Brain (organoid and tissue), 16 donors: ENCODE measurements at places on chromosomes 4 and X.

GRCh38 chr4:181766061-181766548, 477.1 kb upstream of the TENM3 start:
- DNase-seq, result no peak

DNA sequence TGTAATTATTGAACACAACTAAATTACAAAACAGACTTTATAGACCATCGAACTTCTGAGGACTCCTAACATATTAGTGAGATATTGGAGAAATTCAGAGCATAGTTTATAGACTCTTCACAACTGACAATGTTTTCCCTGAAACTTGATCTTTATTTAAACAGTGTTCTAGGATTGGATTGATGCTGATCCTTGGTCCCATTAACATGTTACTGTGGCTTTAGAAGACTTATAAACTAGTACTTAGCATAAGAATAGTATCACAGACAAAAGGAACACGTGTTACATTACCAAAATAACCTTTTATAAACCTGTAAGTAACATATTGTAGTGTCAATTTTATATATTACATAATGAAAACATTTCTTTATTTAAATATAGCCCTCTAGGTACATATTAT, 689.6 kb downstream of the CCSER1 start:
- no peak for DNase-seq

- DNase-seq, result no peak
Observed at GRCh38 chrX:54246866-54247265, 63.8 kb upstream of the FAM120C start.

- DNase-seq, result no peak
Observed at GRCh38 chr4:117063961-117064696, 21.2 kb downstream of the TRAM1L1 start.

DNA sequence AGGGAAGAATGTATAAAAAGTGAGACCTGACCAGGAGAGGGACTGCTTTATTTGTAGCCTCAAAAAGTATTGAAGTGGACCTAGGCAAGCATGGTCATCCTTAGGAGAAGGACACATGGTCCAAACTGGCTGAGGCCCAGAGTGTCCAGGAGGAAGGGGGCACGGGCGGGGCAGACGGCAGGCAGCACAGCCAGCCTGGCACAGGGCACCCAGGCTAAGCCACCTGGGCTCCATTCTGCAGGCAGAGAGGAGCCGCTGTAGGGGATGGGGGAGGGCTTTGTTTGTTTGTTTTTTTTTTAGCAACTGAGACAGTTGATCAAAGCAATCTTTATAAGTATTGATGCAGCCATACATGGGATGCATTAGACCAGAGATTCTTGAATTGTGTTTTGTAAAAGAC, 188.6 kb downstream of the PRDM5 start:
- DNase-seq, result no peak

DNA sequence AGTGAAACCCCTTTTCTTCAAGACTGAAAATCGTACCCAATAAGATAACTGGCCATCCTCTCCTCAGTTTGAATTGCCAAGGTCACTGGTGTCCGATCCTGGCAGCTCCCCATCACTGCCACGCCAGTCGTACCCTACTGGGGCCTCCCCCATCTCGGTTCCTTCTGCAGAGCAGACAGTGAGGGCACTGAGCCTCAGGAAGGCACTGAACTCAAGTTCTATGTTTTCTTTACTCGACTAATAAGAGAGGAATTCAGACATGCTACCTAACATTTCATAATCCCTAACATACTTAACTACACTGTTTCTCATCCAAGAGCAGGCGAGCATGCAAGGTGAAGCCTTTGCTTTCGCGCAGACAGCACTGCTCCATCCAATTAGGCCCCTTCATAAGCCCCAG, 23.4 kb downstream of the ZFYVE28 start:
- DNase-seq, result no peak

DNA sequence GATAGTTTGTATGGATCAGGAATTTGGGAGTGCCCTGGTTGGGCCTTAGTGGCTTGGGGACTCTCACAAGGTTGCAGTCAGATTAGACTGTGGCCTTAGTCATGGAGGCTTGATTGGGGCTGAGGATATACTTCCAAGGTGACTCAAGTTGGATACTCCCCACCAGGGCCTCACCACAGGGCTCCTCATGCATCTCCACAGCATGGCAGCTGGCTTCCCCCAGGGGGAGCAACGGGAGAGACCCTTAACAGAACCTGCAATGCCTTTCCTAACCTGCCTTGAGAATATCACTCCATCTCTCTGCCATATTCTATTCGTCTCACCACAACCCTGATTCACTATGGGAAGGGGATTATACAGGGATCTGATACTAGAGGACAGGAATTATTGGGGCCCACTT, 161.9 kb downstream of the RELL1 start:
- DNase-seq, result no peak

- DNase-seq, result peak; percentile 17
Observed at GRCh38 chr4:23245203-23245832, 552.6 kb downstream of the GBA3 start.

- peak; percentile 58 for DNase-seq
Observed at GRCh38 chrX:46325312-46325877, 219.8 kb downstream of the ZNF674 start.

- DNase-seq, result peak; percentile 91
Observed at GRCh38 chrX:103376118-103376978, at the start of gene BEX3. TSS of gene BEX3 (plus strand) at chrX:103376538. CDS start at chrX:103377522, 984 bp downstream.

GRCh38 chr4:87697272-87697671, 47.2 kb downstream of the DMP1 start:
- DNase-seq, result no peak

- peak; percentile 74 for DNase-seq
Observed at GRCh38 chr4:97987019-97987648, 156.1 kb downstream of the STPG2 start.

DNA sequence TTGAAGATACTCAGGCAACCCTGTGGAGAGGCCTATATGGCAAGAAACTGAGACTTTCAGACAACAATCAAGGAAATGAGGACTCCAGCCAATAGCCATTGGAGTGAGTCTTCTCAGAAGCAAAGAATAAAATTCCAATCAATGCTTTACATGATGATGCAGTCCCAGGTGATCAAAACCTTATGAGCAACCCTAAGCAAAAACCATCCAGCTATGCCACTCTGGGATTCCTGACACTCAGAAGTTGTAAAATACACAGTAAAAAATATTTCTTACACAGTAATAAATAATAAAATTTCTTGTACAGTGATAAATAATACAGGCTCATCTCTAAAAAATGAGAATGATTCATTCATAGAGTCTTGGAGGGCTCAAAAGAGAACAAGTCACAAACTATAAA, 150.6 kb downstream of the IL15 start:
- DNase-seq, result no peak
